Subcutaneous preadipocyte (primary cell): ENCODE measurements at places on chromosomes 12 and 14. TPM values are rescaled to one million over a fixed set of nuclear protein-coding genes. Genes with fewer than 3 reads are reported as not detected.

IL25 gene
- total RNA-seq, result not detected in 2 replicates

CD27 gene
- not detected in 2 replicates for total RNA-seq

ATP5MC2 gene
- 93.6 and 118 TPM in 2 replicates for total RNA-seq

PGF gene
- 1.1 and 6.3 TPM in 2 replicates for total RNA-seq
